ENCODE measurements at places on chromosomes 4 and X.

- no peak for DNase-seq
Measured at GRCh38 chrX:126376465-126376864, 176.1 kb downstream of the DCAF12L1 start.

DNA sequence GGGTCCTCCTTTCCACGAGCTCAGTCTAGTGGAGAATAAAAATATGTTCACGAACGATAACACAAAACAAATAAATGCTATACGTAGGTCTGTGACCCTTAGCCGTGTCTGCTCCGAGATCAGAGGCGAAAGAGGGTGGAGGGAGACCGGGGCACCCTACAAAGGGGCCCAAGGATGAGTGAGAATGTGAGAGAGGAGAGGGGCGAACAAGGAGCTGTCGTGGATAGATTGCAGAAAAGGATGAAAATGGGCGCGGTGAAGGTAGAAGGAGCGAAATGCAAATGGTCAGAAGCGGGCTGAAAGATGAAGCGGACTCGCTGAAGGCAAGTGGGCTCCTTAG, 6.2 kb upstream of the ZBTB33 start:
- DNase-seq: no peak

DNA sequence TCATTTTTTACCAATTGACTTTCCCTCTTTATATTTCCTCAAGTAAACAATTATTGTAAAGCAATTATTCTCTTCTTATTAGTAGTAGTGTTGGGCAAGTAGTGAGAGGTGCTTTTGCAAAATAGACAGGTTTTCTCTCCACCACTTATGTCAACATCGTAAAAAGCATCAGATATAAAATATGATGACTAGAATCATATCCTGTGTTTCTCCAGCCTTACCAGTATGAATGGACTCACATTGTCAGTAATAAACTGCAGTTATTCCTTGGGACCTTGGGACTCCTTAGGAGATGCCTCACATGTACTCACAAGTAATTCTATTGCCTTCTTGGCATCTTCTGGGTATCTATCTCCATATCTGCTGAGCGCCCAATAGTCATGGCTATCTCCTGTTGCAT, 40.4 kb upstream of the BRS3 start:
- DNase-seq: no peak

DNA sequence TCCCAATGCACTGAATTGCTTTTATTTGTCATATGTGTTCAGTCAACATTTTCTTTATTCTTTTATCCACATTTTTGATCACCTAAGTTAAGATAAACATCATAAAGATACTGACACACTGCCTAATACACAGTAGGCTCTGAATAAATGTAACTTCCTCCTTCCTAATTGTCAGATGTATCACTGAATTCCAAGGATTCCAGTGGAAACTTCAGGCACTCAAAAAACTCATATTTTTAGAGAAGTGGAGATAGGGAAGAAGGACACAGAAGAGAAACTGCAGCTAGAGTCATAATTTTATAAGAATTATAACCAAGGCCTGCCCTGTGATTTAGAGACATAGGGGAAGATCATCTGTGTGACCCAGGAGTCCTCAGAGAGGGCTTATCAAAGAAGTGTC, 753.3 kb downstream of the ADGRL3 start:
- DNase-seq: no peak

DNA sequence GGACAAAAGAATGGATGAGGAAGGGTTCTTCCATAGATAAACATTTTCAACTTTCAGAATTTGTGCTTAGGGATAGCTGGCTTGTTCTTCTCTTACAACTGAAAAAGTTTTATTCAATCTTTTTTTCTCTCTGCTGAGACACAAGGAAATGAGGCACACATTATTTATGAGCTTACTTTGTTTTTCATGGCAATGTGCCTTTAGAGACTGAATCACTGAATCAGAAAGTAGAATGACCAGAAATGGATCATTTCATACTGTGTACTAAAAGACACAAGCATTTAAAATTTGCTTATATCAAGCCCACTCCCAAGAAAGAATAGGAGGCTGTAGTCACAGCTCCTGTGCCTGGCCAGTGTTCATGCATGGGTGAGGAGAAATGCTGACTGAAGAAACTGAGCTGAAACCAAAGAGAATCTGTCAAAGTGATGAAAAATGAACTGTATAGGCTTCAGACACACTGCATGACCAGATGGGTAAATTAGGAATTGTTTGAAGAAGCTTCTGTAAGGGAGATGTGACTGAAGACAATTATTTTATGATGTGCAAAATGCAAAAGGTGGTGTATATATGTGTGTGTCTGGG, 413.8 kb downstream of the RAPGEF2 start:
- DNase-seq: no peak

GRCh38 chr4:64883087-64883807, 474.0 kb upstream of the TECRL start:
- DNase-seq: no peak

- no peak for DNase-seq
Measured at GRCh38 chr4:36652857-36653256, 371.4 kb downstream of the DTHD1 start.

- no peak for DNase-seq
Measured at GRCh38 chr4:78031417-78031950, 25.6 kb upstream of the FRAS1 start.

DNA sequence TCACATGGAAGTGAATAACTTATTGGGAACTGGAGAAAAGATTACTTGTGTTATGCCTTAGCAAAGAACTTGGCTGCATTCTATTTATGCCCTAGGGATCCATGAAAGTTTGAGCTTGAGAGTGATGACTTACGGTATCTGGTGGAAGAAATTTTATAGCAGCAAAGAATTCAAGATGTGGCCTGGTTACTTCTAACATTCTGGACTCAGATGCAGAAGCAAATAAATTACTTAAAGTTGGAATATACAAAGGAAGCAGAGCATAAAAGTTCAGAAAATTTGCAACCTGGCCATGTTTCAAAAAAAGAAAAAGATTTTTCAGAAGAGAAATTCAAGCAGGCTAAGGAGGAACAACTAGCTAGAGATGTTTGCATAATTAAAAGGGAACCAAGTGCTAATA, 252.3 kb upstream of the WDFY3 start:
- no peak for DNase-seq

DNA sequence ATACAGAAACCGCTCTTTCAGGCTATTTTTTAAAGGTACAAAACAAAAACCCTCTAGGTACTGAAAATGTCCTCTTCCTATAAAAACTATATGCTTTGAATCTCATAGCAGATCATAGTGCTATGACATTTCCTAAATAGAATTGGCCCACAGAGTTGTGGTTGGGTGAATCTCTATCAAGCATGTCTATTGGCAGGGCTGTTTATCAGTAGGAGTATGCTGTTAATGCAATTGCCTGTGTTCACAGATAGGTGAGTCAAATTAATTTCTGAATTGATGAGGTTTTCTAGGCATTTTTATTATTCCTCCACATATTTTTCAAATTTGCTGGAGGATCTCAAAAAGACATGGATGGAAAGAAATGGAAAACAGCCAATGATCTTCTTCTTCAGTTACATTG, 73.9 kb downstream of the QRFPR start:
- no peak for DNase-seq
